Neural crest cell (in vitro differentiated cells): ENCODE measurements at places on chromosomes 6 and 20.

GRCh38 chr20:24583169-24583792 lies 113.9 kb downstream of the SYNDIG1 start:
- no peak overlapping the region for H3K27ac ChIP-seq
- H3K36me3 ChIP-seq, result no peaks in the 10 kb centered on the region
- no peaks in the 10 kb centered on the region for H3K27me3 ChIP-seq
- DNase-seq, result no peak
- H3K4me1 ChIP-seq, result no peaks in the 10 kb centered on the region

DNA sequence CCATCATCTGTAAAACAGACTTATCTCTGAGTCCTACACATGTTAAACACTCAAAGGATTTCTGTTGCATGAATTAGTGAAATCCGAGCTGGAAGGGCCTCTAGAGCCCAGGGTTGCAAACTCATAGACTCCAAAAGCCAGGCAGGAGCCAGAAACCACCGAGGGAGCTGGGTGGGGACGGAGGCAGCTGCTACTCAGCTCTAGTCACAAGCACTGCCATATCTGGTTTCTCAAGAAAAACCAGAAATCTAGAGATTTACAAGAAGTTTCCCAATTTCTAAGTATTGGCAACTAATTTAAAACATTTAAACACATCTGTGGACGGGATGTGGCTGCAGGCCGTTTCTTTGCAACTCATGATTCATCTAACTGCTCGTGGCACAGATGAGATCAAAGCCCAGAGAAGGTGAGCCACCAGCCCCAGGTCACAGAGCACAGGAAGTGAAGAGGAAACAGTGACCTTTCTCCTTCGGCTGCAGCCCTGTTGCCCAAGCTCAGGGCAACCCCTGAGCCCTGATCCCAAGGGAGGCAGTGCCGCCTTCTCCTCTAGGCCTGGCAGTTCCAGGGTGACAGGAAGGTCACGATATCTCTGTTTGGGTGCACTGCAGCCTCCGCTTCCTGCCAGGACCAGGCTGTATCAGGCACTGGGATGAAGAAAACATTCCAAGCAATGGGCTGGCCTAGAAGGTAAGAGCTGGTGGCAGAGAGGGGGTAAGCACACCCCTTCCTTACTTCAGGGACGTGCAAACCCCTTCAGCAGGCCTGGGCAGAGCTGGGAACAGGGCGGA lies 26.4 kb upstream of the PTGIS start:
- no peaks in the 10 kb centered on the region for H3K36me3 ChIP-seq
- no peak for DNase-seq
- H3K27ac ChIP-seq, result no peak overlapping the region

GRCh38 chr6:129273161-129273560 lies 390.2 kb downstream of the LAMA2 start:
- no peak overlapping the region for H3K4me3 ChIP-seq
- H3K27me3 ChIP-seq, result no peaks in the 10 kb centered on the region

DNA sequence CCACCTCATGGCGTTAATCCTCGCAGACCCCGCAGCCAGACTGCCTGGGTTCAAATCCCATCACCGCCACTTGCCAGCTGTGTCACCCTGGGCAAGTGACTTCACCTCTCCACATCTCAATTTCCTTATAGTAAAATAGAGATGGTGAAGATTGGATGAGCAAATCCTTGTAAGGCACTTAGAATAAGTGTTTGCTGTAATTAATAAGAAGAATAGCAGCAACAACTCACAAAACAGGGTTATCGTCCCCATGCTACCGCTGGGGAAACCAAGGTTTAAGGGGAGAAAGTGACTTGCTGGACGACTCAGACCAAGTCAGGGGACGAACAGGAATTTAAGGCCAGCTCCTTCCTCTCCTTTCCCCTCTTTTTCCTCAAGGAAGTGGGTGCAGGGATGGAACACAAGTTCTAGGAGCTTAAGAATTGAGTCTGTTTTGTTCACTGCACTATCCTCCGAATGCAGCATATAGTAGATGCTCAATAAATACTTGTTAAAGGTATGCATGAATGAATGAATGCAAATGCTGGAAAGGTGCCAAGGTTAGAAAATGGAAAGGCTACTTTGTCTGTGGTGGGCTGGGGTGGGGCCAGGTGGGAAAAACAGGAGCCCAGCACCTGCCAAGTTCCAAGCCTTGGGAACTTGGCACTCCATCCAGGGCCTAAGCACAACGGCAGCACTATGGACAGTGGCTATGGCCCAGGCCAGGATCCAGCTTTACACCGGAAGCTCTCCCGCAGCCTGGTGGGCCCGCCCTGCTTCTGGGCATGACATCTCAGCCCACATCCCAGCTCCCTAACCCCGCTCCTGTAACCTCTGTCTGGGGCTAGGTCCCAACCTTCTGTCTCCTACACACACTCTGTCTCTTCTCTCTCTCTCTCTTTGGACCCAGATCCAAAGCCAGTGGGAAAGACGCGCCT lies 4.9 kb upstream of the CDH22 start:
- no peak overlapping the region for H3K27ac ChIP-seq
- H3K4me1 ChIP-seq, result peaks cover 14% of the 10 kb centered on the region
- no peak for DNase-seq
- H3K36me3 ChIP-seq, result no peaks in the 10 kb centered on the region

DNA sequence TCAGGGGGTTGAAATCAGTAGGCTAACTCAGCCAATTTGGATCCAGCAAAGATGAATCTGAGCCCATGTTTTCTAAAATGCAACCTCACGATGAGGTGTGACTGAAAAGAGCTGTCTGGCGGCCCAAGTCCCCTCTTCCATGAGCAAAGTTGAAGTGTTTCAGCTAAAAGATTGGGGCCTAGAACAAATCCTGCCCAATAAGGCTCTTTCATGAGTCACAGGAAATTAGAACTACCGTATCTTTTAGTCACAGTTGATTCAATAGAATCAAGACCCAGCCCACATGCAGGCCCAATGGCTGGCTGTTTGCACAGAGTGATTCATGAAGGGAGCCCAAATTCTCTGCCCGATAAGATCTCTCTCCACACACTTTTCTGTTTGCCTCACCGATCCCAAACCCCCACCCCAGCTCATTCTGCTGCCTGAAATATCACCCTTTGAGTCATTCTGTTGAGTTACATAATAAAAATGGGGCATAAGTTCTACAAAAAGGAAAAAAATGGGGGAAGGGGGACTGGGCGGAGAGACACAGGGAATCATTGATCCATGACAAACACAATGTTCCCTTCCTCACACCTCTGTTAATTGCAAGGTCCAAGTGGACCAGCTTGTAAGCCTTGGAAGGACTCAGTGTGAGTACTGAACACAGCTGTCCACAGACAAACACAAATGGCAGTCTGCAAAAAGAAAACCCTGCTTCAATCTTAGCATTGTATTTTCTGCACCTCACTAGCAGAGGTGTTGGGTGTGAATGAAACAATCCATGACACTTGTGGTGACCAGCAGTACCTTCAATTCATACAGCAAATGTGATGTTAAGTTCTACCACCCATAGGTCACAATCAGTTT lies 13.8 kb downstream of the FOXQ1 start:
- H3K36me3 ChIP-seq, result peaks cover 2% of the 10 kb centered on the region
- H3K4me1 ChIP-seq, result no peaks in the 10 kb centered on the region
- no peak overlapping the region for H3K27ac ChIP-seq
- H3K27me3 ChIP-seq, result peaks cover 21% of the 10 kb centered on the region
- H3K4me3 ChIP-seq, result no peak overlapping the region

DNA sequence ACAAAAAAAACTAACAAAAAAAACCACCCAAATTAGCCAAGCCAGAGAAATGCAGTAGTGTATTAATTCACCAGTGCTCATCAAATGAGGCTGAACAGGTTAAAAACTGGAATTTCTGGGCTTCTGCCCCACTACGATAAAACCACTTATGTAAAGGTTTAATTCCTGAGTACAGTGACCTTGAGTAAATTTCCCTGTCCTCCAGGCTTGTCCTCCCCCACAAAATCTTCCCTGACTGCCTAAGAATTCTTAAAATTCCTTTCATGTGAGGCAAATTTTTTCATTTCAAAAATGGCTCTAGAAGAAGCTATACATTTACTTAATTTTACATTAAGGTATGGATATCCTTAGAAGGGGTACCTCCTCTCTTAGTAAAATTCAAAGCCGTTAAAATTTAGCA lies 80.1 kb upstream of the ID4 start:
- H3K36me3 ChIP-seq, result no peaks in the 10 kb centered on the region
- H3K27ac ChIP-seq, result peak overlapping the region; percentile 53
- H3K27me3 ChIP-seq, result no peaks in the 10 kb centered on the region
